Neural progenitor cell (in vitro differentiated cells): ENCODE measurements at places on chromosomes 1 and 21.

GRCh38 chr1:181947441-181947840 lies 114.1 kb downstream of the ZNF648 start:
- H3K27ac ChIP-seq, result no peak overlapping the region
- H3K4me1 ChIP-seq, result no peaks in the 10 kb centered on the region
- no peak for DNase-seq
- no peak overlapping the region for H3K4me3 ChIP-seq
- no peaks in the 10 kb centered on the region for H3K36me3 ChIP-seq

DNA sequence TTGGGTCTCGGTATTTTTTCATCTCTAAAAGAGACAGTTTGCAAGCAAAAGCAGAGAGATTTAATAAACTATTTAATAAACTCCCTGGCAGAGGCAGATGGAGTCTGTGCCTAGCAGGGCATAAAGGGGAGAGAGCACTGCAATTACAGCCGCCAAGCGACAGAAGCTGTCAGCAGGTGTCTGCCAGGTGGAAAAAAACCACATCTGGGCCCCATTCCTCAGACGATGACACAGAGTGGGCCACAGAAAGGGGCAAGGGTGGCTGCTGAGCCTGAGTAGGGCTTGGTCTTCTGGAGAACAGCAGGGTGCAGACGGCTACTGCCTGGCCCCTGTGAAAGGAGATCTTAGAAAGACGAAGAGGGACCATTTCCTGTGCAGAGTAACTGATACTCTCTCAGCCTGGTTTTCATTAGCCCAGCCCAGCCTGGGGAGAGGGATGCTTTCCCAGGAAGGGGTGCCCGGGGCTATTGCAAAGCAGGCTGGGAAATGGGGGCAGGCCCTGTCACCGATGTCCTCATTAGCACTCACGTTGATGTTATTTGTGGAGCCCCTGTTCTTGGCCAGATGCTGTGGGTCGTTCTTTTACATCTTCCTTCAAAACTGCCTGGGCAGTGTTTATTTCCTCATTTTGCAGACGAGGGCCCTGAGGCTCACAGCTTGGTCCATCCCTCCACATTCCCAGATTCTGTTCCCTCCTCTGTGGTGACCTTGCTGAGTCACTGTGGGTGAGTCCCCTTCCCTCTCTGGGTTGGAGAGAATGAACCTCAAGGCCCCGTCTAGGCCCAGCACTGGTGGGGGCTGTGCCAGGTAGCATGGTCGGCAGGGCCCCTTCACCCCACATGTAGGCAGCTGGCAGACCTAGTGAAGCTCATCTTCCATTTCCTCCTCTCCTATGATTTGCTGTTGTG lies 472.7 kb downstream of the PTPRU start:
- H3K36me3 ChIP-seq, result no peaks in the 10 kb centered on the region
- H3K27ac ChIP-seq, result peak overlapping the region; percentile 13
- H3K27me3 ChIP-seq, result no peaks in the 10 kb centered on the region
- DNase-seq, result peak; percentile 10

DNA sequence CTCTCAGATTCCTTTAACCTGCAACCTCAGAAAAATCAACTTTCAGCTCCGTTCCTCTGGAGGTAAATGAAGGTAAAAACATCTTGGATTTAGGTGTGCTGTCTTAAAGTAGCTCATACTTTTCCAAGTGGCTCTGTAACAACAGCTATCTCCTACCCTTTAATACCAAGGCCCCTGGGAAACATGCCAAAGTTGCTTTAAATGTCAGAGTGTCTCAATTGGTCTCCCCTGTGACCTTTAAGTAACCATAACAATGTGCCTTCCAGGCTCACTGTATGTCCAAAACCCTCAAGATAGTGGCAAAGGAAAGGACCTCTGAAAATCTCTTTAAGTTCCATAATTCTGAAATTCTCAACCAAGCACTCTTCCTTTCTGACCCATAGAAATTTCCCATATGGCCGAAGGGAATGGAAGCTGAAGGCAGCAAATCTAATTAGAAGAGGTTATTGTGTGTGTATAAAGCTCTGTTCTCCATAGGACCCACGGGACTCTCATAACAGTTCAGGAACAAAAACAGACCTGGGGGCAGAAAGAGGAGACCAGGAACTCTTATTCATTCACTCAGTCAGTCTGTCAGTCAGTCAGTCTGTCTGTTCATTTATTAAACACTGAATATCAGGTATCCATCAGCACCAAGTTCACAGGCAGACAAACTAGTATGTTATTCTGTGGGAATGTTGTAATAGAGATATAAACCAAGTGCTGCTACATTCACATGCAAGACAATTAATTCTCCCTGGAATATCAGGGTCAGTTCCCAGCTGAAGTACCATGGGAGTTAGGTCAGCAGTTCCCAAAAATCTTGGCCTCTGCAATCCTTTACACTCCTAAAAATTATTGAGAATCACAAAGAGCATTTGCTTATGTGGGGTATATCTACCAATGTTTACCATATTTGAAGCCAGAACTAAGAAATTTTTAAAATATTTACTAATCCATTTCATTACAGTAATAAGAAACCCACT lies 19.1 kb downstream of the ASTN1 start:
- no peak for DNase-seq
- H3K4me3 ChIP-seq, result no peak overlapping the region
- H3K27me3 ChIP-seq, result no peaks in the 10 kb centered on the region
- no peaks in the 10 kb centered on the region for H3K36me3 ChIP-seq

- no peaks in the 10 kb centered on the region for H3K36me3 ChIP-seq
- H3K4me1 ChIP-seq, result peaks cover 5% of the 10 kb centered on the region
- no peak overlapping the region for H3K4me3 ChIP-seq
- H3K27me3 ChIP-seq, result no peaks in the 10 kb centered on the region
- H3K27ac ChIP-seq, result no peak overlapping the region
These were observed 33.6 kb upstream of the VTCN1 start for GRCh38 chr1:117244306-117244705.

GRCh38 chr1:229479660-229480399 lies 28.3 kb downstream of the NUP133 start:
- DNase-seq, result no peak
- H3K27me3 ChIP-seq, result no peaks in the 10 kb centered on the region
- H3K27ac ChIP-seq, result no peak overlapping the region
- H3K4me3 ChIP-seq, result no peak overlapping the region
- peaks cover 3% of the 10 kb centered on the region for H3K36me3 ChIP-seq
